Activated naive CD8-positive, alpha-beta T cell treated with anti-CD3 and anti-CD28 coated beads, Interleukin-2, amount 50 U/mL, for 24 hours (primary cell): ENCODE measurements at places on chromosomes 3 and 15.

DNA sequence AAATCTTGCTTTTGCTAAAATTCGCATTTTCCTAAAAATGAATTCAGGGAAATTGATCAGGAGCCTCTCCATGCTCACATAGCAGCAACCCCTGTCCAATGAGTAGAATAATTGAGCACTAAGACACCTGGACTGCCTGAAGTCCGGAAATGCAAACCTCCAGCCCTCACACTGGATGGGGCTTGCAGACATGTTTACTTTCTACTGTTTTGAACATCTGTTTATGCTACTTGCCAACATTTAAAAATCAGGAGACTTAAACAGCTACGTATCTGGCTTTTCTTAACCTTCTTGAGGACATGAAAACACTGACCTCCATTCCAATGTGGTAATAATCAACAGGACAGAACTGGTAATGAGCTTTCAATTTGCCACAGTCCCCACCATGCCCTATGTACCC, 184.4 kb downstream of the SHOX2 start:
- H3K36me3 ChIP-seq, result no peaks in the 10 kb centered on the region
- H3K27ac ChIP-seq, result no peak overlapping the region
- no peak overlapping the region for H3K4me3 ChIP-seq
- H3K27me3 ChIP-seq, result no peaks in the 10 kb centered on the region
- no peak for DNase-seq
- H3K4me1 ChIP-seq, result no peaks in the 10 kb centered on the region

DNA sequence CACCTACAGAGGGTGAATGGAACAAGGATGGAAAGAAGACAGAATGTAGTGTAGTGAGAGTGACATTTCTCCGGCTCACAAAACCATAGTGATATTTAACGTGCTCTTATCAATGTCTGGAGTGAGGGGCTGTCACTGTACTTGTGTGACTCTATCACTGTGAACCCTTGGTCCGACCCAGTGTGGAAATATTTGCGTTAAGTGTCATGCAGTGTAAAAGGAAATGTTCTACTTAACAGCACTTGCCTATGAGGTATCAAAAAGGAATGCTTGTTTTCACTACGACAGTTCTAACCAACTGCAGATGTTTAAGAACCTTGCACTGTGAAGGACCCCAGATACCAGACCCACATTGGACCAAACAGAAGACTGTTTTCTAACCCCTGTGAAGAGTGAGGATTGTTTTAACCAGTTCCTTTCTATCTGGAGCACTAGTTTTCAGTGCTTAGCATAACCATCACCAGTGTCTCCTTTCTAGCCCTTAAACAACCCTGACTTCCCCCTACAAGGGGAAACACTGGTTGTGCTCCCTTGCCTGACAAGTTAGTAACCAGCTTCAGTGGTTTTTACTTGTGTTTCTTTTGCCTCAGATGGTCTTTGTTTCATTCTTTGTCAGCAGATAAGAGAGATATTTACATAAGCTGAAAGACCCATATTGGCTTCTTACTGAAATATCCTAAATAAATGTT, 144.7 kb upstream of the ABHD17C start:
- DNase-seq, result no peak
- no peaks in the 10 kb centered on the region for H3K4me1 ChIP-seq
- H3K36me3 ChIP-seq, result no peaks in the 10 kb centered on the region
- peaks cover 18% of the 10 kb centered on the region for H3K27me3 ChIP-seq
- H3K27ac ChIP-seq, result no peak overlapping the region

DNA sequence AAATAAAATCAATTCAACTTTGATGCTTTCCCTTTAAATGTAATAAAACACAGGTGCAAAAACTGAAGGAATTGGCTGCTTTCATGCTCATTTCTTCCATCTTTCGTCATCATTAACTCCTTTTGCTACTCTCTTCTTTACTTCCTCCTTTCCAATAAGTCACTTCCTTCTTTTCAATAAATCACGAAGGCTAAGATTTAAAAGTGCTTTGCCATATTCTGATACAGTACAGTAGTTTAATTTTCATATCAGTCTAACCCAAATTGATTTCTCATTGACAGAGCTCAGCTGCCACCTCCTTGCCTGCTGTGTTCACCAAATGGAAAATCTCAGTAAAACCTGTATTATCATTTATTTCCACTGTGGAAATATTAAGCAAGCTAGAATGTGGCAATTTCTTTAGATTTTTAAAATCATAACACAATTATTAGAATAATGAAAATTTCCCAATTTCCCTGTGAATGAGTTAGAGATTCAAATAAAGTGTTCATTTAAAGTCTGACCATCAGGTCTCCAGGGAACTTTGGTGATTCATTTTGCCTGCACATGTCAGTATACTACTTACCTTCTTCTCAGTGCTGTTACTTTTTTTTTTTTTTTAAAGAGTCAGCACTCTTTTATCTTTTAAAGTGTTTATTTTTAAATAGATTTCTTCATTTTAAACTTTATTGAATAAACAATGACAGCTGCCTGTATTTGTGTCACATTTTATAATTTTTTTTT, 41.6 kb downstream of the NANOGP8 start:
- H3K27ac ChIP-seq, result peak overlapping the region; percentile 29
- H3K4me3 ChIP-seq, result no peak overlapping the region
- no peak for DNase-seq

DNA sequence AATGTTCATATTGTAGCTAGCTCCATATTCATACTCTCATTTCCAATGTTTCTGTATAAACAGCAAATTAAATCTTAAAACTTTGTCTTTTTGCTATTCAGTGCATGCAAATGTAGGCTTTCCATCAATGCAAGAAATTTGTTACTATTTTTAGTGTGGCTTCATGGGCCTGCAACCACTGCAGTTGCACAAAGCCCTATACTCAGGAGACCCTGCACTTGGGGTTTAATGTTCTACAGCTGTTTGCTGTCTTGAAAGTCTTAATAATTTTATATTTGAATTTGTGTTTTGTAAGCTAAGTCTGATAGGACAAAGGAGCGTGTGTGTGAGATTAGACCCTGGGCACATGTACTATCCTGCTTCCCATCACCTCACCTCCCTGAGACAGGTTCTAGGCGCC, 9.6 kb downstream of the PYDC2 start:
- H3K27me3 ChIP-seq, result no peaks in the 10 kb centered on the region
- no peaks in the 10 kb centered on the region for H3K36me3 ChIP-seq
- H3K27ac ChIP-seq, result no peak overlapping the region
- no peak for DNase-seq

DNA sequence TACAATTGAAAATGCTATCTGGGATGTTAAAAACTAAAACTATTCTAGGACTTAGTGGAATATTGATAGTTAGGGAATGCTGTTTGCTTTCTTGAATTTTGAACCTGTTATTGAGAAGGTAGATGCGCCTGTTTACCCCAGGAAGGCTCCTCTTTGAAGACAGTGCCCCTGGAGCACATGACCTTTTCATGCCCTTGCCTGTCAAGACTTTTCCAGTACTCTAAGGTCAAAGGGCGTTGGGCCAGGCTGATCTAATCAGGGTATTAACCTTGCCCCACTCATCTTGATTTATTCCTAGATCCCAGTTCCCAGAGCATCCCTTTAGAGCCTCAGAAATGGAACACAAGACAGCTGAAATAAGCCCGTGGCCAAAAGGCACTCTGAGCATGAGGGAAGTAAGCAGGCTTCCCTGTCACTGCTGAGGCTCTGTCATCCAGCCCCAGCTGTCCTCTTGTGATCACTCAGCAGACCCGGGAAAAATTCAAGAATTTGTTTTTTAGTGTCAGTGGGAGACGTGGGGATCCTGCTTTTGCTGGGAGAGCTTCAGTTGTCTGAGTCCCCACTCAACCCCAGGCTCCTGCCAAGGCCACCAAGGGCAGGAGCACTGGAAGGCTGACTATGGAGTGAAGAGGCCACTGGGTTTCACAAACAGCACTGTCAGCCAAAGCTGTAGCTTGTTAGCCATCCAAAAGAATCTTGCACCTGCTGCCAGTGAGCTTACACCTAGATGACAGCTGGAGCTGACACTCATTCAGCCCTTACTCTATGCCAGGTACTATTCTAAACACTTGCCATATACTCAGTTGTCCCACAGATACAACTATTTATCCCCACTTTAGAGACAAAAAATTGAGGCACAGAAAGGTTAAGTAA, 169.0 kb downstream of the PGPEP1L start:
- DNase-seq, result no peak
- H3K27ac ChIP-seq, result no peak overlapping the region
- no peak overlapping the region for H3K4me3 ChIP-seq
- H3K27me3 ChIP-seq, result no peaks in the 10 kb centered on the region
- peaks cover 18% of the 10 kb centered on the region for H3K36me3 ChIP-seq

DNA sequence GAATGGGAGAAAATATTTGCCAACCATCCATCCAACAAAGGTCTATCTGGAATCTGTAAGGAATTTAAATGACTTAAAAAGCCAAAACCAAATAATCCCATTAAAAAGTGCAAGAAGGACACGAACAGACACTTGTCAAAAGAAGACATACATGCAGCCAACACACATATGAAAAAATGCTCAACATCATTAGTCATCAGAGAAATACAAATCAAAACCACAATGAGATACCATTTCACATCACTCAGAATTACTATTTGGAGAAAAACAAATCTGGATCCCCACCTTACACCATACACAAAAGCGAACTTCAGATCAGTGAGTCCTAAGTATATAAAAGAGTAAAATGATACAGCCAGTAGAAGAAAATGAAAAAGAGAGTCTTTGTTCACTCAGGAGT, 58.6 kb upstream of the MNS1 start:
- no peaks in the 10 kb centered on the region for H3K4me1 ChIP-seq
- DNase-seq, result no peak
- no peak overlapping the region for H3K4me3 ChIP-seq
- H3K36me3 ChIP-seq, result peaks cover 2% of the 10 kb centered on the region
- no peak overlapping the region for H3K27ac ChIP-seq
- peaks cover 2% of the 10 kb centered on the region for H3K27me3 ChIP-seq

- H3K27ac ChIP-seq, result no peak overlapping the region
- no peaks in the 10 kb centered on the region for H3K27me3 ChIP-seq
- H3K4me3 ChIP-seq, result no peak overlapping the region
- no peak for DNase-seq
- H3K36me3 ChIP-seq, result peaks cover 5% of the 10 kb centered on the region
Measured at GRCh38 chr15:51588966-51589365, 33.6 kb downstream of the DMXL2 start.

- no peaks in the 10 kb centered on the region for H3K36me3 ChIP-seq
- H3K4me1 ChIP-seq, result peaks cover 10% of the 10 kb centered on the region
- no peak overlapping the region for H3K4me3 ChIP-seq
- no peak for DNase-seq
Measured at GRCh38 chr15:39130556-39131379, 450.1 kb upstream of the THBS1 start.

DNA sequence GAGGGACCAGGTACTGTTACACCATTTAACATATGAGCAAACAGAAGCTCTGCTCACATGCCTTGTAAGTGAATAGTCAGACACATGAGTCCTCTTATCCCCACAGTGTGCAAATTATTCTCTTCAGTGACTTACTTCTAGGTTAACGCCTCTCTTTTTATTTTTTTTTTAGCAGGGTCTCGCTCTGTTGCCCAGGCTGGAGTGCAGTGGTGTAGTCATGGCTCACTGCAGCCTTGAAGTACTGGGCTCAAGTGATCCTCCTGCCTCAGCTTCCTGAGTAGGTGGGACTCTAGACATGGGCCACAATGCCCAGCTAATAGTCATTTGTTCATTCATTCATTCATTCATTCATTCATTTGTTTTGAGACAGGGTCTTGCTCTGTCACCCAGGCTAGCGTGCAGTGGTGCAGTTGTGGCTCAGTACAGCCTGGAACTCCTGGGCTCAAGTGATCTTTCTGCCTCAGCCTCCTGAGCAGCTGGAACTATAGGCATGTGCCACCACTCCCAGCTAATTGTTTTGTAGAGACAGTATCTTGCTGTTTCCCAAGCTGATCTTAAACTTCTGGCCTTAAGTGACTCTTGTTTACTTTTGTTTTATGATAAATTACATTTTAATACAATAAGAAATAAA, 94.7 kb downstream of the LRRC28 start:
- no peaks in the 10 kb centered on the region for H3K27me3 ChIP-seq
- no peak for DNase-seq
- H3K36me3 ChIP-seq, result peaks cover 4% of the 10 kb centered on the region
- H3K4me3 ChIP-seq, result no peak overlapping the region
- H3K27ac ChIP-seq, result no peak overlapping the region
- peaks cover 17% of the 10 kb centered on the region for H3K4me1 ChIP-seq

GRCh38 chr3:186185194-186185787, 76.4 kb upstream of the ETV5 start:
- peak overlapping the region; percentile 74 for H3K27ac ChIP-seq
- H3K27me3 ChIP-seq, result no peaks in the 10 kb centered on the region
- DNase-seq, result no peak
- H3K4me1 ChIP-seq, result peaks cover 13% of the 10 kb centered on the region
- H3K4me3 ChIP-seq, result peak overlapping the region; percentile 0

GRCh38 chr3:72346526-72346926, 501.7 kb downstream of the SHQ1 start:
- peaks cover 5% of the 10 kb centered on the region for H3K27me3 ChIP-seq
- H3K27ac ChIP-seq, result no peak overlapping the region
- H3K36me3 ChIP-seq, result no peaks in the 10 kb centered on the region
- H3K4me1 ChIP-seq, result peaks cover 67% of the 10 kb centered on the region

DNA sequence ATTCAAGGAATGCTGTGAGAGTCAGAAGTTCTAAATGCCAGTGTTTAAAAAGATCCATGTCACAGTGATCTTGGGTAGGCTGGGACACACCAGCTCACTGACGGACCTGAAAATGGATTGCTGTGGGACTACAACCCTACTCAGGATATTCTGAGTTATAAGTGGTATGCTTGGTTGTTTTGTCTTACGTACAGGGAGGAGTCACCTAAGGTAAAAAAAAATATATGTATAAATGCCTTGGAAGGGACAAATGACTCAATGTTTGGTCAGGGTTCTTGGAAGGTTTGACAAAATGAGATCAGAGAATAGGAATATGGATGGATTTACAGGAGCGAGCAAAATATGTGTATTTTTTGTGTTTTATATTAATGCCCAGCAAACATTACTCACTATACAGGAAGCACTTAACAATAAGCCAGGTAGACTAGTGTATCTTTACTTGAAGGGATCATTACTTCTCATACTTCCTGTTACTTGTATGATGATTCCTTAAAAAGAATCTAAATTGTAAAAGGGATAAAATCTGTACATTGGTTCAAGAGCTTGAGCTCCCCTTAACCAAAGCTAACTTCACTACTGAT, 767.3 kb downstream of the GBE1 start:
- no peaks in the 10 kb centered on the region for H3K4me1 ChIP-seq
- no peaks in the 10 kb centered on the region for H3K27me3 ChIP-seq
- DNase-seq, result no peak
- H3K27ac ChIP-seq, result no peak overlapping the region
- H3K4me3 ChIP-seq, result no peak overlapping the region

- H3K27ac ChIP-seq, result no peak overlapping the region
- H3K4me1 ChIP-seq, result peaks cover 29% of the 10 kb centered on the region
- peaks cover 70% of the 10 kb centered on the region for H3K27me3 ChIP-seq
- H3K4me3 ChIP-seq, result no peak overlapping the region
Measured at GRCh38 chr3:138948371-138949001, 1.5 kb downstream of the FOXL2NB start.
